Astrocyte (in vitro differentiated cells and primary cell): ENCODE measurements at places on chromosomes 7 and 10. TPM values are rescaled to one million over a fixed set of nuclear protein-coding genes. Genes with fewer than 3 reads are reported as not detected.
A peak's percentile ranks its signal among the peaks of the same experiment; 100 is the strongest.

The NT5C3A gene
- 21.9 and 24.1 TPM in 2 replicates for total RNA-seq

- no peaks in the 10 kb centered on the region for H3K27me3 ChIP-seq
- H3K36me3 ChIP-seq, result peaks cover 27% of the 10 kb centered on the region
- peak; percentile 33 for DNase-seq
- peaks cover 10% of the 10 kb centered on the region for H3K4me1 ChIP-seq
- peak overlapping the region; percentile 68 for H3K27ac ChIP-seq
Observed at GRCh38 chr7:867406-868188, 8.8 kb upstream of the GET4 start.

DNA sequence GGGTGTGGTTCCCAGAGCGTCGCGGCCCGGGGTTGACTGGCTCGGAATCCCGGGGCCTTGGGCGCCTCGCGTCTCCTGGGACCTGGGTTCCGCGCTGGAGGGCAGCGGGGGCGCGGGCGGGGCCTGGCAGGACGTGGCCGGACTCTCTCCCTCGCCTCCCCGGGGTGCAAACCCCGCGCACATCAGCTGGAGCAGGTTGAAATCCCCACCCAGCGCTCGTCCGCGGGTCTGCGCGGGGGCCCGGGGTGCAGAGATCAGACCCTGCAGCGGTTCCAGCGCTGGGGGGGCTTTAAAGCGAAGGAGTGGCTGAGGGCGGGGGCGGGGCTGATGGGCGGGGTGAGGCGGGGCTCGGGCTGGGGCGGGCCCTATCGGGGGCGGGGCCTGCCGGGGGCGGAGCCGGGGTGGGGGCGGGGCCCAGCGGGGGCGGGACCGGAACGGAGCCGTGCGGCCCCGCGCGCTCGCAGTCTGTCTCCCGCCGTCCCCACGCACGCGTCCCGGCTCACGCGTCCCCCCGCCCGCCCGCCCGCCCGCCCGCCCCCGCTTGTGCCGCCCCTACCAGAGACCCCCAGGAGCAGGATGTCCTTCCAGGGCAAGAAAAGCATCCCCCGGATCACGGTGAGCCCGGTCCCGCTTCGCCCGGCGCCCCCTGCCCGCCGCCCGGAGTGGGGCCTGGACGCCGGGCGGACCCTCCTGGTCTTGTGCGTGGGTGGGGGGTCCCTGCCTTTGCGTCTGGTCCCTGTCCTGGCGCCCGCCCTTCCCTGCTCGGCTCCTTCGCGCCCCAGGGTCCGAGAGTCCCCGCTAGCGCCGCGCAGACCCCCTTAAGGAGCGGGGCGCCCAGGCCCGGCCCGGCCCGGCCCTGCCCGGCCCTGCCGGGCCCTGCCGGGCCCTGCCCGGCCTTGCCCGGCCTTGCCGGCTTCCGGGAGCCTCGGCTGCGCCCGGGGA, at the start of gene DPYSL4:
Gene DPYSL4 (plus strand): TSS at position 461 of the 942 bp plus-strand sequence. CDS start 116 bp downstream, at position 577.
- no peak for DNase-seq
- peaks cover 31% of the 10 kb centered on the region for H3K27me3 ChIP-seq
- H3K4me1 ChIP-seq, result peaks cover 14% of the 10 kb centered on the region
- H3K36me3 ChIP-seq, result no peaks in the 10 kb centered on the region

GRCh38 chr7:110948280-110948679, 142.6 kb upstream of the LRRN3 start:
- no peaks in the 10 kb centered on the region for H3K4me1 ChIP-seq
- no peaks in the 10 kb centered on the region for H3K27me3 ChIP-seq
- no peaks in the 10 kb centered on the region for H3K36me3 ChIP-seq
- H3K27ac ChIP-seq, result no peak overlapping the region

The PILRA gene
- total RNA-seq, result 2.3 and 3.0 TPM in 2 replicates

GRCh38 chr10:12633776-12634620, 284.7 kb downstream of the CAMK1D start:
- no peaks in the 10 kb centered on the region for H3K36me3 ChIP-seq
- no peak for DNase-seq
- H3K4me1 ChIP-seq, result no peaks in the 10 kb centered on the region
- H3K4me3 ChIP-seq, result no peak overlapping the region
- no peaks in the 10 kb centered on the region for H3K27me3 ChIP-seq
- H3K27ac ChIP-seq, result no peak overlapping the region

The AGBL3 gene
- total RNA-seq, result 0.72 and 0.91 TPM in 2 replicates

The HMX2 gene
- total RNA-seq, result not detected in 2 replicates

GRCh38 chr10:110409488-110409887, 88.2 kb upstream of the DUSP5 start:
- no peaks in the 10 kb centered on the region for H3K27me3 ChIP-seq
- H3K27ac ChIP-seq, result no peak overlapping the region
- H3K4me3 ChIP-seq, result no peak overlapping the region
- H3K4me1 ChIP-seq, result peaks cover 40% of the 10 kb centered on the region
- no peaks in the 10 kb centered on the region for H3K36me3 ChIP-seq
- DNase-seq, result no peak

DNA sequence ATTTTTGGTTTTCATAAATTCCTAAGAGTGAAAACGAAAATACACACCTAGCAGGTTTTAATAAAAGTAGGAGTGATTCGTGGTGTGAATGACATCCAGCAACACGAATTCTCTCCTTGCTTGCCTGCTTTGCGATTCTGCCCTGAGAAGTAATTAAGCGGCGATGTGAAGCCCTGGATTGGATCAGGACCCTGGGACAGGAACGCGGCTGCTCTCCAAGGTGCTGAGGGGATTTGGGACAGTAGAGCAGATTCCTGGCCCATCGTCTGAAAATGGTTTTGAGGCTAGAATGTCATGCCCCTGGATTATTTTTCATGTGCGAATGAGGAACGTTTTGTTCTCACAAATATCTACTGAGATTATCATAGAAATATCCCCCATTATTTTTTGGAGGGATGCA, 7.8 kb downstream of the NPS start:
- no peak for DNase-seq
- H3K27ac ChIP-seq, result no peak overlapping the region
- H3K4me3 ChIP-seq, result no peak overlapping the region
- H3K4me1 ChIP-seq, result no peaks in the 10 kb centered on the region
- H3K27me3 ChIP-seq, result no peaks in the 10 kb centered on the region

The GPR26 gene
- 0.09 TPM in 1 of 2 replicates, not detected in the other for total RNA-seq

DNA sequence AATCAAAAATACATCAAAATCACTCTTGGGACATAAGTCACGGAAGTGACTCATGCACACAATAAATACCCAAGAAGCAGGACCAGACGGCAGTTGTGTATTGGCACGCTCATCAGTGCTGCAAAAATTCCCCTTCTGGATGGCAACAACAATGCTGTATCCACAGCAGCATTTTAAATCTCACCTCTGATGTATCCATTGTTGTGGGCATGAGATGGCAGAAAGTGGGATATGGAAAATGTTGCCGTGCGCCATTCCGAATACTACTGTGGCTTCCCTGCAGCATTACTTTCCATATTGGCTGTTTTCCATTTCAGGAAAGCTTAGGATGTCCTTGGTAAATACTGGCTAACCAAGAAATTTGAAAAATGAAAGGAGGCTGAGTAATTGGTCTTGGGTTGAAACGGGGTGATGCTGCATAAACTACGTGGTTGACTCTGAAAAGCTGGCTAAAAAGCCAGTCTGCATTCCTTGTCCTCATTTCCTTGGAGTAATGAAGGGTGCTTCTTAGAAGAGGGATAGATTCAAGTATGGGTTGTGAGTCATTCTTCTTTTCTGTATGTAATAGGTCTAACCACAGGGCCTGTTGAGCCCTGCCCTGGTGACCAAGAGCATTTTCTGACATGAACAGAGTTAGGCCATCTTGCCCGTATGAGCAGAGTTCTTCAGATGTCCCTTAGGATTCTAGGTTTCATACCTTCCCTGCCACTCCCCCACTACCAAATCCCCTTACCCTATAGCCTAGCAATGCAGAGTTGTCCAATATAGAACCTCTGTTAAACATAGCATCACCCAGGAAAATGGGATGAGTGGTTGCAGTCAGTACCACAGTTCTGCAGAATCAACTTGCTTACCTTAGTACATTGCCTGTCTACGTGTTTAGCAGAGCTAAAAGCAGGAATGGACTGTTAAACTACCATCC, 36.3 kb upstream of the TOMM7 start:
- H3K36me3 ChIP-seq, result peaks cover 11% of the 10 kb centered on the region
- H3K4me1 ChIP-seq, result peaks cover 46% of the 10 kb centered on the region
- peak overlapping the region; percentile 8 for H3K4me3 ChIP-seq
- no peaks in the 10 kb centered on the region for H3K27me3 ChIP-seq

GRCh38 chr10:114239117-114239993, at the start of gene VWA2:
VWA2 (plus strand) TSS chr10:114239254; CDS start chr10:114248714, 9,460 bp downstream.
- H3K4me1 ChIP-seq, result no peaks in the 10 kb centered on the region
- peaks cover 80% of the 10 kb centered on the region for H3K27me3 ChIP-seq
- peak within 1 kb of the TSS; percentile 39 for H3K4me3 ChIP-seq
- H3K36me3 ChIP-seq, result no peaks in the 10 kb centered on the region
- no peak within 1 kb of the TSS for H3K27ac ChIP-seq

The DIP2C gene
- total RNA-seq, result 27.3 and 30.1 TPM in 2 replicates

DNA sequence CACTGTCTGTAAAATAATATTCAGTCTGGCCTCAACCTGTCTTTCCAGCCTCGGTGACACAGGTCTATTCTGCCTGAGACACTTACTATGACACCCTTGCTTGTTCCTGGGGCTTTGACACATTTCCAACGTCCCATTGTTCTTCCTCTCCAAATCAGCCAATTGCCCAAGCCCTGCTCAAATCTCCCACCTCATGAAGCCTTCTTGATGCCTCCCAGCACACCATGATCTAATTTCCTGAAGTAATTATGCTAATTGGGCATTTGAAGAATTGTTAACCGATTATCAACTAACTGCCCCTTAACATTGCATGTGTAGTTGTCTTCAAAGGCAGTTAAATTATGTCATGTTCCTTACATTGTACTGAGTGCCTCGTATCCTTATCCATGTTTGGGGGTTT, 33.1 kb downstream of the CAV1 start:
- peaks cover 8% of the 10 kb centered on the region for H3K4me1 ChIP-seq
- no peak overlapping the region for H3K27ac ChIP-seq
- no peaks in the 10 kb centered on the region for H3K27me3 ChIP-seq
- H3K4me3 ChIP-seq, result no peak overlapping the region

- H3K4me3 ChIP-seq, result no peak overlapping the region
- no peaks in the 10 kb centered on the region for H3K27me3 ChIP-seq
- H3K36me3 ChIP-seq, result no peaks in the 10 kb centered on the region
Observed at GRCh38 chr7:26156451-26157420, 4.7 kb downstream of the NFE2L3 start.

DNA sequence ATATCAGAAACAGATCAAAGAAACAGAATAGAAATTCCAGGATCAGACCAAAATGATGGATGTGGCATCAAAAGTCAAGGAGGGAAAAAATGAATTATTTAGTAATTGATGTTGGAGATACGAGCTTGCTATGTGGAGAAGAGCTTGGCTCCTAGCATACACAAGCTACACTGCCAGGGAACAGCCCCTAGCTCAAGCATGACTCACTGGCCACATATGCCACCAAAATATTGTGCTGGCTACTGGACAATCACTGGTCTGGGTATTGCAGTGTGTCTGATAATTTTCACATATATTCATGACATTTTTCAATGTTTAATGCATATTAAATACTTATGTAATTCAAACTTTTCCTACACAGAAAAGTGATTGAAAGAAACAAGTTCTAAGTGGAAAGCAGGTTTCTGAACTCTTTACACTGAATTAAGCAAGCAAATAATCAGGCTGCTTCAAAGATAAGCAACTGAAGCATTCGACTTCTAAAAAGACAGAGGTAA, 59.3 kb downstream of the OAT start:
- no peaks in the 10 kb centered on the region for H3K4me1 ChIP-seq
- DNase-seq, result no peak

DNA sequence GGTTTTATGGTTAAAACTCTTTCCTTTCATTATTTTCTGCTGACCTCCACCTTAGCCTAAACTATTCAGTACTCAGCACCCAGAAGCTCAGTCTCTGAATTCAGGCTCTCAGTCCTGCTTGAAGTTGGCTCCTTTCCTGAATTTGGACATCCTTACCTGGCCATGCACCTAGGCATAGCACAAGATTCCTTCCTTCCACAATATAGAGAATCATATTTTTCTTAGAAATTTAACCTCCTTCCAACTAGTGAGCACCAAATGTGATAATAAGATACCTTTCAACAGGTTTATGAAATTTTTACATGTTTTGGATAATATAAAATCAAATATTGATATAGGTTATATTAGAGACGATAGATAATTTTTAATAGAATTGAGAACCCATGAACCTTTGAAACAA, 905.6 kb upstream of the GHITM start:
- H3K4me3 ChIP-seq, result no peak overlapping the region
- no peak overlapping the region for H3K27ac ChIP-seq
- no peaks in the 10 kb centered on the region for H3K27me3 ChIP-seq
- DNase-seq, result no peak
